ENCODE measurements at places on chromosomes 1 and 21.

DNA sequence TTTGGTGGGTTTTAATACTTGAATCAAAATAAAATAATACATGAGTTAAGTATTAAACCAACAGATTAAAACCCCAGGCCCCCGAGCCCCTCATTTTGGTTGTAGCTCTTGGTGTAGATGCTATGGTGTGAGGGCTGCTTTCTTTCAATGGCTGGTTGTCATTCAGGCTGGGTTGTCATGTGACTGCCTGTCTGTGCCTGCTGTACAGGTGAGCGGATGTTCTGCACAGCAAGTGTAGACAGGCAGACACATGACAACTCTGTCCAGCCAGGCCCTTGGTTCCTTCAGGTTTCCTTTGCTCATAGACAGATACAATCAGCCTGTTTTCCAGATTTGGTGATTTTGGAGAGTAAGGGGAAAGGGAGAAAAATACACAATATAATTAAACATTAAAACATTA, 281.9 kb upstream of the C1orf105 start:
- DNase-seq = no peak

- no peak for DNase-seq
These were observed 57.9 kb downstream of the BRINP2 start for GRCh38 chr1:177228693-177229065.

DNA sequence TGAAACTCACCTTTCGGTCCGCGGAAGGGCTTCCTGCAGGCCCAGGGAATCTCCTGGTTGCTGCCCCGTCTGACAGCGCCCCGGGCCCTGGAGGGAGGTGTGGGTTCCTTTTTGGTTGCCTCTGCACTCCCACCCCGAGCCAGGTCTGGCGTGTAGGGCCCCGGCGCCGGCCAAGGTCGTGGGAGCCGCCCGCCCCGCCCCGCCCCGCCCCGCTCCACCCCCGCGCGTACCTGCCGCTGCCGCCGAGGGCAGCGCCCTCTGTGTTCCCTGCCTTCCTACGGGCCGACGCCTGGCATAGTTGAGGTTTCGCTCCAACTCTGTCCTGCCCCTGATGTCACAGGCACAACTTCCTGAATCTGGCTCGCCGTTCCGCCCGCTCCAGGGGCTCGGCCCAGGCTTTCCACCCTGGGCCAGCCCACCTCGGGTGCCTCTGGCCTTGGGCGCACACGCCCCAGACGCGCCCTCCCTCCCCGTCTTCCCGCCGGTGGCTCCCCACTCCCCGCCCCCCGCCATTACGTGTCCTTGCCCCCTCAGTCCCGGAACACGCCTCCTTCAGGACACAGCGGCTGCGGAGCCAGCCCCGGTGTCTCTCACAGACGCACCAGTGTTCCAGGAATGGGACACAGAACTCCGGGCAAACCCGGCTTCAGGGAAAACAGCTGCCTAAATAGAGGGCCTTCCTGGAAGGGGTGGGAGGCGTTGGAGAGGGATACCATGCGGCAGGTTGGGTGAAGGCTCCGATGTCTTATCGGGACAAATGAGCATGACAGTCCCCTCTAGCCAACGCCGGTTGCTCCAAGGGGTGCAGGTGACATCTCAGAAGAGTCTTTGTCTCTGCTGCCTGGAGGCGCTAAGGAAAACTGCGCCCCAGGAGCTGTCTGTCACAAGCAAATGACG, at the start of gene KIAA0040:
Gene KIAA0040 (minus strand): TSS at position 147 of the 897 bp plus-strand sequence. CDS start 31,763 bp downstream, outside the sequence.
- peak; percentile 48 for DNase-seq

- no peak for DNase-seq
These were observed 26.1 kb downstream of the CACNA1S start for GRCh38 chr1:201085902-201086735.

GRCh38 chr1:76232666-76233065, 158.1 kb downstream of the ST6GALNAC3 start:
- DNase-seq = no peak

- DNase-seq = no peak
These were observed 277.3 kb downstream of the DNM3 start for GRCh38 chr1:172118618-172119017.

- DNase-seq = no peak
These were observed 5.8 kb upstream of the EPS15 start for GRCh38 chr1:51524817-51525216.

GRCh38 chr1:212920896-212921295, 29.4 kb upstream of the VASH2 start:
- DNase-seq = no peak

GRCh38 chr1:16971341-16972188, 8.9 kb downstream of the MFAP2 start:
- DNase-seq = no peak

- no peak for DNase-seq
These were observed 11.6 kb downstream of the TINAGL1 start for GRCh38 chr1:31587720-31588423.

GRCh38 chr1:97245026-97245425, 523.4 kb downstream of the PTBP2 start:
- DNase-seq = no peak

DNA sequence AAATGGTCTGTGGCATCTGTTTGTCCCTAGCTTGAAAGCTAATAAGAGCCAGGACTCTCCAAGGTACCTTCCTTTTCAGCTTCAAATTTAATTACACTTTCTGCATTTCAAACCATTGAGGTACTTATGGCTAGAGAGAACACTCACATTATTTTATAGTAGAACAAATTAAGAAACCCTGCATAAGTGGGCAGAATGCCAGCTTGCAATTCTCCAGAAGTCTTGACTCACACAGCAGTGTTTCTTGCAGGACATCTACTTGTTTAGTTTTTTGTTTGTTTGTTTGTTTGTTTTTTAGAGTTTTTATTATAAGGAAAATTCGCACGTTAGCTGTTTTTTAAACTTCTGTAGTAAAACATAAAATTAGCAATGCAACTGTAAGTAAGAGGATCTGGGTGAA, 397.2 kb downstream of the NEGR1 start:
- DNase-seq = no peak
